ENCODE measurements at places on chromosomes 12 and 14. TPM values are rescaled to one million over a fixed set of nuclear protein-coding genes. Genes with fewer than 3 reads are reported as not detected.

- H3K27me3 ChIP-seq, result no peaks in the 10 kb centered on the region
- H3K4me3 ChIP-seq, result no peak overlapping the region
Measured at GRCh38 chr14:104698688-104699425, 9.4 kb downstream of the INF2 start.

DNA sequence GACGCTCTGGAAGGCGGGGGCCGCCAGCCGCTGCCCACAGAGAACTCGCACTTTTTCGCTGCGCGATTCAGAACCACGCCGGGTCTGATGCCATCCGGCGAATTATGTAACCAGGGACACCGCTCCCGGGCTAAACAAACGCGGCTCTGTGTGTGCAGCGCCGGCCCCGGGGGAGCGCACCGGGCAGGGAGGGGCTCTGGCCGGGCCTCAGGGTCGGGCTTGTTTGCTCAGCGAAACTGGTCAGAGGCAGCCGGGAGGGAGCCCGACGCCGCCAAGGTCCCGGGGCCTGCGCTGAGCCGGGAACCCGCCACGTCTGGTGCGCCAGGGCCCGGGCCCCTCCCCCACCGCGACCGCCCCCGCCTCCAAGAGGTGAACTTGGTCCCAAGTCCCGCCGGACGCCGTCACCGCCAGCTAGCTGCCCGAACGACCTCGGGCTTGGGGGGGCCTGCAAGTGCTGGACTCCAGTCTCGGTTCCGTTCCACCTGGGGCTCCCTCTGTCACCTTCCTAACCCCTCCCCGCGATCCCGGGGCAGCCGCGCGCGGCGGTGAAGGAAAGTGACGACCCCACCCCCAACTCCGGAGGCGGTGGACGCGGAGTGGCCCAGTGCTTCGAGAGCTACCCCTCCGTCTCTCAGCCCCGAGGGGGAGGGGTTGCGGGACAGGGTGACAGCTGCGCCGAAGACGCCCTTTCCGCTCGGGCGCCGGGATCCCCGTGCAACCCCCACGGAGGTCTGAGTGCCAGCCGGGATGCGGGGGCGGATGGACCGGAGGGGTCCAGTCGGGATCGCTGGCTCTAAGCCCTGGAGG, 848 bp downstream of the CTDSP2 start:
- no peaks in the 10 kb centered on the region for H3K36me3 ChIP-seq
- peak overlapping the region; percentile 99 for H3K27ac ChIP-seq
- peaks cover 7% of the 10 kb centered on the region for H3K4me1 ChIP-seq
- DNase-seq, result peak; percentile 89

- H3K4me1 ChIP-seq, result no peaks in the 10 kb centered on the region
- H3K4me3 ChIP-seq, result no peak overlapping the region
- H3K27me3 ChIP-seq, result no peaks in the 10 kb centered on the region
- no peak for DNase-seq
- no peak overlapping the region for H3K27ac ChIP-seq
Measured at GRCh38 chr14:100748944-100749343, 22.3 kb downstream of the DLK1 start.

GRCh38 chr14:100714258-100714892, 12.3 kb upstream of the DLK1 start:
- no peaks in the 10 kb centered on the region for H3K36me3 ChIP-seq
- no peaks in the 10 kb centered on the region for H3K4me1 ChIP-seq
- no peak for DNase-seq
- H3K4me3 ChIP-seq, result no peak overlapping the region

- H3K4me1 ChIP-seq, result no peaks in the 10 kb centered on the region
- no peaks in the 10 kb centered on the region for H3K36me3 ChIP-seq
- H3K27me3 ChIP-seq, result no peaks in the 10 kb centered on the region
- DNase-seq, result no peak
Measured at GRCh38 chr14:84228702-84229101, 1301.2 kb upstream of the FLRT2 start.

Gene CCDC177
- total RNA-seq, result not detected
